ENCODE measurements at places on chromosomes 13 and 19. TPM values are rescaled to one million over a fixed set of nuclear protein-coding genes. Genes with fewer than 3 reads are reported as not detected.

The ALG5 gene
- total RNA-seq: 31.6 TPM

DNA sequence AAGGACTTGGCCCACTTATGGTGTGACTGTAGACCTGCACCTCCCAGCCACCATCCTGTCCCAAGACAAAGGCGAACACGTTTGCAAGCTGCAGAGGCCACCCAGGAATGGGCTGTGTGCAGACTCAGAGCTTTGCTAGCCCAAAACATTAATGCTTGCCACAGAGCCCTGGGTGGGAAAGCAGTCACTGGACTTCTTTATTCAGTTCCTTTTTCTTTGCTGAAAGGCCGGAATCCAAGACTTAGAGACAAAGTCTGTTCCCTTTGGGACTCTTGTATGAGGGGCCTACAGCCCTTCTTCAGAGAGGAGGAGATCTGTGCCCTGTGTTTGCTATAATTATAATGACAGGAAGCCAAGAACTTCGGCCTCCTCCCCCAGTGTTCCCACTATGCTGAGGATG is 167.8 kb downstream of the DLEU7 start:
- DNase-seq: no peak

DNA sequence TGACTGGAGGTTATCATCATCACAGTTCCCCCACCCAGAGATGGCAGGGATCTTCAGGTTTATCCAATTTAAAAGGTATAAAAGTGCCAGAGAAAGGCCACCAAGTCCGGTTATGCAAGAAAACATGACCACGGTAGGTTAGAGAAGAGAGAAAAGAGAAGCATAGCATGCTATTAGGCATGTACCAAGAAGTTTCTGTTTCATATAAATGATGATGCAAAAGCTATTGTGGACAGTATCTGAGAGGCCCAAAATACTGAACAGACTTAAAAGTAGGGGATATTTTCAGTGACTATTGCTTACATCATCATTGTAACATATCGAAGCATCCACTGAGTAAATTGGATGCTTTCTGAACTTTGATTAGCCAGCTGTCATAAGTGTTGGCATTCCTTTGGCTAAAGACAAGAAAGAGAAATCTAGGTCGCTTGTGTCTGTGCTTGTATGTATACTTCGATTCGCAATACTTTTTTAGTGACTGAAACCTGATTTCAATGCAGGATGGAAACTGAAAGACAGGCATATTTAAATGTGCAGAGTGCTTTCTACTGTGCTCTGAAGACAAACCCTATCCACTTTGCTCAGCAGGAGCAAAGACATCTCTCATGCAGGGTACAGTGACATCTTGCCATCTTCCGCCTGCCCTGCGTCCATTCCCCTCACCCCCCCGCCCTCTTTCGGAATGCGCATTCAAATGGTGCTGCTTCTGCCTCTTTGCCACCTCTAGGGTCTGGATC is 180.3 kb downstream of the SHISA2 start:
- no peak for DNase-seq

The RXFP2 gene
- not detected for total RNA-seq

- peak; percentile 54 for DNase-seq
These were observed 5.1 kb downstream of the OR10H1 start for GRCh38 chr19:15810335-15810734.

- DNase-seq: peak; percentile 68
These were observed 65.4 kb downstream of the GNG7 start for GRCh38 chr19:2636897-2637683.

The OXGR1 gene
- not detected for total RNA-seq

The ZNF787 gene
- 31.7 TPM for total RNA-seq

The TMPRSS9 gene
- total RNA-seq: 0.28 TPM

All from OCI-LY7 (cell line).